Activated T-helper 1 cell treated with anti-CD3 and anti-CD28 coated beads, Interleukin-2, amount 50 U/mL, for 16 hours (primary cell): ENCODE measurements at places on chromosomes 4 and X.

DNA sequence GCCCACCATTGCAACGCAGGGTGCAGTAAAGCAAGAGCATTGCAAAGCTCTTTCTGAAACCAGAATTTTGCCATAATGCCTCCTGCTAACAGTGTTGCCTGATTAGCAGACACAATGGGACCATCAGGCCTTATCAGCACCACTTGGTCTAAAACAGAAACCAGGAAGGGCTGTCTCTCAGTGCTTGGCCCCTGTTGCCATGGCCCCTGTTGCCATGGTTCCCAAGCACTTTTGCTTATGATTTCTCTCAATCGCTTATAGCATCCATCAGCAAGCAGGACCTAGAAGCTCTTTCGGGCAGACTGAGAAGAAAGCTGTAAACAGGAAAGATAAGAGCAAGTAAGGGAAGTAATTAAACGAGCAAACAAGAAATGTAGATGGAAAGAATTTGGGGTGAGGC lies 36.8 kb downstream of the RTL5 start:
- DNase-seq: peak; percentile 49

- no peak for DNase-seq
Observed at GRCh38 chr4:112951362-112952312, 97.8 kb upstream of the ANK2 start.

GRCh38 chrX:18931972-18932371 lies 51.9 kb downstream of the PHKA2 start:
- no peak for DNase-seq

DNA sequence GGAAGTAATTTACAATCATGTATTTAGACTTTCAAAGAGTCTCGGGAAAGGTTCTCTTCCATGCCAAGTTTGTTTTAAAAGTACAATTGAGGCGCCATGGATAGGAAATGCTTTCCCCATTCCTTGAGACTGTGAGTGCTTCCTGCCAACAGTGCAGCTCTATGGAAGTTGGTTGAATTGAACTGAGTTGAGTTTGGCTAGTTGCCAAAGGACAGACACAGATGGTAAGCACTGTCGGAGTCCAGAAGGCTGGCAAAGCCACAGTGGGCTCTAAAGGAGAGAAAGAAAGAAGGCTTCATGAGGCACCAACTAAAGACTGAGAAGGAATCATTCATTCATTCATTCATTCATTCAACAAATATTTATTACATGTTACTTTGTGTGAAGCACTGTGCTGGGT lies 4.3 kb upstream of the KCNE5 start:
- DNase-seq: no peak

- no peak for DNase-seq
Observed at GRCh38 chr4:73661646-73662119, 41.4 kb upstream of the RASSF6 start.

GRCh38 chr4:64305565-64306254 lies 103.5 kb downstream of the TECRL start:
- no peak for DNase-seq

DNA sequence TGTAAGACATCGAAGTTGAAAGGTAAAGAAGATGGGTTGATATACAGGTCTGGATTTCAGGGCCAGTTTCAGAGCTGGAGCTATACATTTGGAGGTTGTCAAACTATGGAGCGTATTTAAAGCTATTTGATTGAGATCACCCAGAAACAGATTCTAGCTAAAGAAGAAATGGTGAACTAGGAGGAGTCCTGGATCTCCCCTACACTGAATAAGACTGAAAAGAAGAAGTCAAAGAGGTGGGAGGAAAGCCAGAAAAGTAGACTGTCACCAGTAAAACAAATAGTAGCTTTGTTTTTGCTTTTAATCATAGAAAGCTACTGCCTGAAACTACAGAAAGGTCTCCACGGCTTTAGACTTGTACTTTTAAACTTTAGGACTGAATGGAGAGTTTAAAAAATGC lies 5.0 kb upstream of the NDP start:
- no peak for DNase-seq

DNA sequence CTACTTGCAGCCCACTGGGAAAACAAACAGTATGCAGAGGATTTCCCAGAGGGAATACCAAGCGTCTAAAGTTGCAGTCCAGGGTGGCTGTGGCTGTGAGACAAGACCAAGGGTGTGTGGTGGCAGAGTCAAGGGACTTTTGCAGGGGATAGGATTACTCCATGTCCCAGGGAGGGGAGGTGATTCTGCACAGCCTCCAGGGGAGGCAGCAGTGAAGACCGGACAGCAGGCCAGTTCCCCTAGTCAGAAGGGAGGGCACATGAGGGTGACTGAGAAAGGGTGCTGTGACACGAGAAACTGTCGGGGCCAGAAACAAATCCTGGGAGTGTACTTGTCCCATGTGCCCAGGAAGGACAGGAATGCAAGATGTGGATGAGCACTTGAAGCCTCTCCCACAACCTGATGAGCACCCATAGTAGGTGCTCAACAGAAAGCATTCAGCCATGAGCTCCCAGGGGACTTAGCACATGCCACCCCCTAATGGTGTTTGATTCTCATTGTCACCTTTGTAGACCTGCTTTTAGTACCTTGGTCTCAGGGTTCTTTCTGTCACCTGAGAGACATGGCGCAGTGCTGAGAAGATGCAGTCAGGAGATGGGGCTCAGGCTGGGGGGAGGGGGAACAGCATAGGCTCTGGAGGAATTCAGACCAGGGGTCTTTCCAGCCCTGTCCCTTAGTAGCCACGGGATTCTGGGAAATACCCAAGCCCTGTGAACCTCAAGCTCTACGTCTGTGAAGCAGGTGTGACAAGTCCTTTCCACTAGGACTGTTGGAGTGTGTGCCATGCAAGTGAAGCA lies 18.1 kb upstream of the HSFX3 start:
- no peak for DNase-seq

GRCh38 chr4:85937507-85937906 lies 422.3 kb downstream of the MAPK10 start:
- no peak for DNase-seq

DNA sequence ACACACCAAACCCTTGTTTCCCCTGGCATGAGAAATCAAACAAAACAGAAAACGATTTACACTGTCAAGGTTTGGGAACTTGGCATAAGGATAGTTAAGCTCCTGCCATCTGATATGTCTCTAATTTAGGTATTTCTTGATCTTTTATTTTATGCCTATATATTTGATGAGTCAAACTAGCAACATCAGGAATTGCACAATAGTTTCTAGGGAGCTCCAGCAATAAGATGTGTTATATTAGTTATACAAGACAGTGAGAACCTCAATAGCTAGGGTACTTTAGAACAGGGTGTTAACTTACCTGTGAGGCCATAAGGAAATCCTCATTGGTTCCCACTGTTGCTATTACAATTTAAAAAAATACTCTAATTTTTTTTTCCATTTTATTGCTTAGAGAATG lies 474.2 kb downstream of the GBA3 start:
- DNase-seq: no peak

GRCh38 chr4:123976285-123976684 lies 579.7 kb downstream of the SPRY1 start:
- no peak for DNase-seq

GRCh38 chr4:94933799-94934198 lies 176.0 kb downstream of the BMPR1B start:
- no peak for DNase-seq

GRCh38 chrX:78944351-78944750 lies 840 bp upstream of the P2RY10 start:
- DNase-seq: no peak

DNA sequence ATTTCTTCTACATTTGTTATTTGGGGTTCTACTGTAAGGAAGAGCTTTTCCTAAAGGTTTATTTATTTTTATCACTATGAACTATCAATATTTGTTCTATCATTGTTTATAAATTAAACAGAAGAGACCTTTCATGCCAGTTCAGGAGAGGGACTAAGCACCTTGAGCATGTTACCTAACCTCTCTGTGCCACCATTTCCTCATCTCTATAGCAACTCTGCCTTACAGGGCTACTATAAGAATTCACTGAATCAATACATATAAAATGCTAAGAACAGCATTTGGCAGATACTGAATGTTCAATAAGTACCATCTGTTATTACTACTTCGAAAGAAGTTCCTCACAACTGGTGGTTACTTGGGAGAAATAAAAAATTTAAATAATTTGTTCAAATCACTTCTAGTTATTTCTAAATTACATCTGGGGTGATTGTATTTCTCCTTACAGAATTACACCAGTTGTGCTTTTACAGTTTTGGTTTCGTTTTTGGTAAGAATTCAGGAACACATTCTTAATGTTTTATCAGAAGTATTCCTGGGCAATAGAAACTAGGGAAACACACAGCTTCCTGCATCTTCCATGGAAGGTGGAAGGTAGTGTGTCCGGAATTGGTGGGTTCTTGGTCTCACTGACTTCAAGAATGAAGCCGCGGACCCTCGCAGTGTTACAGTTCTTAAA lies 32.9 kb downstream of the EREG start:
- no peak for DNase-seq

GRCh38 chr4:40418430-40419230 lies 83.5 kb downstream of the CHRNA9 start:
- DNase-seq: no peak

- no peak for DNase-seq
Observed at GRCh38 chr4:87088186-87088585, 132.2 kb downstream of the KLHL8 start.

- no peak for DNase-seq
Observed at GRCh38 chr4:139221687-139222086, 44.7 kb upstream of the ELF2 start.

DNA sequence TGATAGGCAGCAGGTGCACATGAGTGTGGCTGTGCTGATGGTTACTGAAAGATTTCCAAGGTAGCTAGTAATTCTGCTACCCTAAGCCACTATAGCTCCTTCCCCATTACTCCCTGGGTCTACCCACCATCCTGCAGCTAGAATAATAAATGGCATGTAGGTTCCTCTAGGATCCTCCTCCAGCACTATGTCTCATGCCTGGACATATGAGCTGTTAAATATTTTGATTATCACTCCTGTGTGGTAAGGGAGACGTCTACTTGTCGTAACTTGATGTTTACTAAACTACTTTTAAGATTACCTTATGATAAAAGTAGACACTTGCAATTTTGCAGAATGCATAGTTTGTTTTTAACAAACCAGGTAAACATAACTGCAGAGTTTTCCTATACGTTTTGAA lies 35.5 kb downstream of the TET2 start:
- DNase-seq: no peak

- DNase-seq: no peak
Observed at GRCh38 chrX:101507372-101507771, 22.1 kb downstream of the ARMCX4 start.

GRCh38 chr4:106273831-106274230 lies 42.2 kb downstream of the TBCK start:
- no peak for DNase-seq

DNA sequence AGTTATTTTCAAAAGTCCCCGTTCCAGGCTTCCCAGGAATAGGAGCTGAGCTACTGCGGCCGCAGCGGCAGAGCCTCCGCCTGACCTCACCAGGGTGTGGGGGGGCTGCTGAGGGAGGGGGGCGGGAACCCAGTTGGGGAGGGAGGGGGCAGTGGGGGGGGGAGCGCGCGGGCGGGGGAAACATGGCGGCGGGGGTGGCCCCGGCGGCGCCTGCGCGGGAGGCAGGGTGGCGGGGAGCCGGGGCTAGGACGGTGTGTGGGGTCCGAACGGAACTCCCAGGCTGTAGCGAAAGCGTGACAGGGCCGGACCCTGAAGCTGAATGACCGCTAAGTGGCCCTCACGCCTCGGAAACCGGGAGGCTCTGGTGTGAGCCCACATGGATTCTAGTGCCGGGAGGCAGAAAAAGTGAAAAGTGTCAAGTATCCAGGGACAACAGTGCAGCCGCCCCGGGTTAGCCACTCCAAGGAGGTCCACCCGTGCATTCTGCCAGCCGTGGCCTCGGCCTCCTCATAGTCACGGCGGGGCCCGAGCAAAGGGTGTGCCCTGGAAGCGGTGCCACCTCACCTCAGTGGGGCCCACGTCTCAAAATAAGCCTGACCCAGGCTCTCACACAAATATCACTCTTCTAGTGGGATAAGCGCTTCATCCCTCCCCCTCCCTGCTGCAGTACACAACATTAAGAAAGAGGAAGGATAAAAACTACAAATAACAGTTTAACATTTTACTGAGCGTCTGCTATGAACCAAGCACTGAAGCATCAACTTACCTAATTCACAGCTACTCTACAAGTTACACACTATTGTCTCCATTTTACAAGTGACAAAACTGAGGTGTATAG lies at the start of gene KLHL13:
Gene KLHL13 (minus strand): TSS at position 98 of the 838 bp plus-strand sequence. CDS start 88,337 bp downstream, outside the sequence.
- DNase-seq: no peak

- DNase-seq: no peak
Observed at GRCh38 chr4:33176566-33176965, 2456.4 kb downstream of the PCDH7 start.

GRCh38 chr4:139176302-139177048 lies 543 bp downstream of the ELF2 start:
- peak; percentile 43 for DNase-seq

- no peak for DNase-seq
Observed at GRCh38 chr4:31995943-31996901, 1276.1 kb downstream of the PCDH7 start.

DNA sequence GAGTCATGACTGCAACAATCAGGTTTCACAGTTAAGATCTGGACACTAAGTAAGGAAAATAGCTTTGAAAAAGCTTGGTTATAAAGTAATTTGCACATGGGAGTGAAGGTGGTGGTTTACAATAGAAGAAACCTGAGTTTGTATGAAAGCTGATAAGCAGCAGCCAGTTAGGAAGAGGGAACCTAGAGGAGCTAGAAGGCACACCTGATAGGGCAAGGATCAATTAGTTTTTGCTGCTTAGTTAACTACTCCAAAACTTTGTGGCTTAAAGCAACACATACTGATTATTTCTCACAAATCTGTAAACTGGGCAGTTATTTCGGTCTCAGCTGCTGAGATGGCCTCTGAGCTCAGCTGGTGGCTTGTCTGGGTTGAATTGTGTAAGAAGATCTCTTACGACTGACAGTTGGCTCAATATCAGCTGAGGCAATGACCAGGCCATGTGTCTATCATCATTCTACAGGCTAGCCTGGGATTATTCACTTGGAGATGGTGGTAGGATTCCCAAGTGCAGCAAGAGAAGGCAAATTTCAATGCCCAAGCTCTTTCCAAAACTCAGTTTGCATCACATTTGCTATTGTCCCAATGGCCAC lies 255.0 kb upstream of the PITX2 start:
- DNase-seq: no peak

DNA sequence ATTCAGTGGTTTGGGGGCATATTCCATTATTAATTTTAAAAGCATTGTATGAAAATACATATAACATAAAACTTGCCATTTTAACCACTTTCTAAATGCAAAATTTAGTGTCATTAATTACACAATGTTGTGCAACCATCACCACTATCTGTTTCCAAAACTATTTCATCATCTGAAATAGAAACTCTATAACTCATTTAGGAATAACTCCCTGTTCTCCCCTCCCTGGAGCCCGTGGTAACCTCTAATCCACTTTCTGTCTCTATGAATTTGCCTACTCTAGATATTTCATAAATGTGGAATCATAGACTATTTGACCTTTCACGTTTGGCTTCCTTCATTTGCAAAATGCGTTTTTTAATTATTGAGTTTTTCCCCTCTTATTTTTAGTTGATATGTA lies 101.4 kb upstream of the GPC4 start:
- DNase-seq: no peak

GRCh38 chr4:82499738-82500434 lies 61.9 kb downstream of the TMEM150C start:
- no peak for DNase-seq

- DNase-seq: no peak
Observed at GRCh38 chr4:26583538-26583864, 383 bp upstream of the TBC1D19 start.
